ENCODE measurements at places on chromosomes 3 and 15. TPM values are rescaled to one million over a fixed set of nuclear protein-coding genes. Genes with fewer than 3 reads are reported as not detected.

STAB1 gene
- total RNA-seq, result 0.13 TPM

ABI3BP gene
- total RNA-seq, result 0.49 TPM

IL17RE gene
- total RNA-seq, result 4.6 TPM

GOLGA6L1 gene
- not detected for total RNA-seq

SLC12A8 gene
- total RNA-seq, result 11.6 TPM

Data from mesangial cell (primary cell).